ENCODE measurements at places on chromosomes 6 and 20. TPM values are rescaled to one million over a fixed set of nuclear protein-coding genes. Genes with fewer than 3 reads are reported as not detected.

- no peak overlapping the region for H3K4me3 ChIP-seq
- no peaks in the 10 kb centered on the region for H3K27me3 ChIP-seq
- no peak for DNase-seq
- H3K36me3 ChIP-seq = no peaks in the 10 kb centered on the region
These were observed 233.6 kb upstream of the BMP2 start for GRCh38 chr20:6533761-6534479.

The HEY2 gene
- total RNA-seq = not detected

DNA sequence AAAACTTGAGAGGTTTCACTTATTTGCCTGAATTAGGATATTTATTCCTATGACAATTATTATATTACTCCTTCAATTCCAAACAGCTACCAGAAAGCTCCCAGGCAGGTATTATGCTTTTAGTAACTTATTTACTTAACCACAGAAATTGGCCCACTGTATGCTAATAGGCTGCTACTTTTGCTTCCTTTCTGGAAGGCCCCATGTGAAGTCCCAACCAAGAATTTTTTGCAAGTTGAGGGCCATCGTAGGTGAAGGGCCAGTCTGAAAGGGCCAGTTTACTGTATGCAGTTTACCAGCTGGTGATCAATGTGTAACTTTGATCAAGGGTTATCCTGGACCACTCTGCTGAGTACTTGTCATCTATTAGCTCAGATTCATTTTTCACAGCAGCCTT is 45.0 kb downstream of the EDN1 start:
- DNase-seq = no peak
- H3K36me3 ChIP-seq = no peaks in the 10 kb centered on the region
- no peak overlapping the region for H3K27ac ChIP-seq
- peaks cover 2% of the 10 kb centered on the region for H3K27me3 ChIP-seq
- peaks cover 19% of the 10 kb centered on the region for H3K4me1 ChIP-seq

- peaks cover 17% of the 10 kb centered on the region for H3K4me1 ChIP-seq
- no peak overlapping the region for H3K4me3 ChIP-seq
- no peak for DNase-seq
- H3K27ac ChIP-seq = no peak overlapping the region
These were observed 34.3 kb upstream of the AGPAT4 start for GRCh38 chr6:161308075-161308655.

Data from HFFc6 (cell line).